ENCODE measurements at places on chromosomes 7 and 10.

- DNase-seq = no peak
These were observed 278.7 kb downstream of the DOCK4 start for GRCh38 chr7:111927353-111928019.

- DNase-seq = no peak
These were observed 56.1 kb downstream of the AUTS2 start for GRCh38 chr7:69654381-69654780.

DNA sequence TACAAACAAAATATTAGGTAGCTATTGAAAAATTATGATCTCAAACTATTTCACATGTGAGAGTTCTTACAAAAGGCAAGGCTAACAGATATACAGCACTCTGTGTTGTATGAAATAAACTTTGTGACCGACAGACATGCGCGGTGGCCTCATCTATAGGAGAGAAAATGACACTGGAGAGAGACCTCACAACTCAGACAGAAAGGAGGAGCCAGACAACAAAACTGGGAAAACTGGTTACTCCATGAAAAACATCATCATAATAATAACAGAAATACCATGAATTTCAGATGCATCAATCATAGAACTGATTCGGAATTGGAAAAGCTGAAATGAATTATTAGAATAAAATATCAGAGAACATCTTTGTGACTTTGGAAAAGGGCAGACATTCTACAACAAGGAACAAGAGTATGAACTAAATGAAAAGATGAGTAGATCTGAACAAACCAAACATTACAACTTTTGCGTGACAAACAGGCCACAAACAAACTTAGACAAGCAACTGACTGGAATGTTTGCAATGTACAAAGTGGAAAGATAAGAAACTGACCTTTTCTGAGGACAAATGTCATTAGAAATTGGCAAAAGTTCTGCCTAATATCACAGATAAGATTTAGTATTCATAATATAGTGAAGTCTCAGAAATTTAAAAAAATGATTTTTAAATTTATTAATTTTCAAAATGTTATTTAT, 69.3 kb downstream of the TNS3 start:
- DNase-seq = no peak

DNA sequence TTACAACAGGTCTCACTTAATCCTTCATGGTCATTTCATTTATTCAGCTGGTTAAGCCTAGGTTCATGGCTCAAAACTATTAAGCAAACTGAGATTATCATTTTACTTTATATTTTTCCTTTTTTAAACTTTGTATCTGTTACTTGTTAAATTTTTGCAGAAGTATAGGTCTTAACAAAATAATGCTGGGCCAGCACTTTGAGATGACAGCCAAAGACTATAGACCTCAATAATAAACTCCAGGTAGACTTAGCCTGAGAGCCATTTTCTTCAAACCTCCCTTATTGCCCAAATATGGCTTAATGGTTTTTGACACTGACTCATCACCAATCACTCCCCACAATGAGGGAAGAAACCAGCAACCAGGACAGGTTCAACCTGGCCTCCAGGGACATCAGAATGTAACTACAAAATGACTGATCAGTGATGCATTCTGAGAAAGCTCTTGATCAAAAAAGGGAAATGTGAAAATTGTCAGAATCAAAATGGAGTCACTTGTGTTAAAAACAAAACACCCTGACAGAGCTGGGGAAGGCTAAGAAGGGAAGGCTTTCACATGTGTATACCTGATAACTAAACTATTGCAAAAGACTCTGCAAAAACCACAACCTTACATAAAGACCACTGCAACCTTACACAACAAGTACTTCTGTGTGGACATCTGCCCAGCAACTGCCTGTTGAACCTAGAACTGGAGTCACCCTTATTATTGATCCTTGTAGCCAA, 2.1 kb upstream of the CCDC126 start:
- DNase-seq = no peak

DNA sequence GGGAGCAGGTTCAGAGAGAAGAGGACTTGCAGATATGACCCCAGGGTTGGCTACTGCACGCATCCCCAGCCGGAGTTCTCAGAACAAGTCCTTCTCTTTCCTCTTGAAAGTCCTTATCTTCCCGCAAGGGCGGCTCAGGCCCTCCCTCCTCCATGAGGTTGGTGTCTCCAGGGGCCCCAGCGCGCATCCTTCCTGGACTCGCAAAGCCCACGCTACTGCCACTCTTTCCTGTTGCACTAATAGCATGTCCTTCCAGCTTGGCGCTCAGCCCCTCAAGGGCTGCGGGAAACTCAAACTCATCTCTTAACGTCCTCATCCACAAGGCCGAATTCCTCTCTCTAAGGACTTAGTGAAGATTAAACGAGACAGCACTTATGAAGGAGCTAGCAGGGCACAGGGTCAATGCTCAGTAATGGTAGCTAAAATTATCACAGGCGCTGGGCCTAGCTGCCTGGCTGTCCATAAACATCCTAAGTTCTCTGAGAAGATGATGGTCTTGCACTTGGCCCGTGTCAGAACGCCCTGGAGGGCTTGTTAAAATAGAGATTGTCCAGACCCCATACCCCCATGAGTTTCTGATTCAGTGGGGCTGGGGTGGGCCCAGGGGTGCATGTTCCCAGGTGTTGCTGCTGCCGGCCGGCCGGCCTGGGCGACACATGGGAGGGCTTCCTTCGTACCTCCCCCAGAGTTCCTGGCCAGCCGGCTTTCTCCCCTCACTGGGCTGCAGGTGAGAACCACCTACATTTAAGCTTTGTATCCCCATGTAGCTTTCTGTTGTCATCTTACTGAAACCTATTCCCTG, 261.4 kb downstream of the COBL start:
- no peak for DNase-seq

DNA sequence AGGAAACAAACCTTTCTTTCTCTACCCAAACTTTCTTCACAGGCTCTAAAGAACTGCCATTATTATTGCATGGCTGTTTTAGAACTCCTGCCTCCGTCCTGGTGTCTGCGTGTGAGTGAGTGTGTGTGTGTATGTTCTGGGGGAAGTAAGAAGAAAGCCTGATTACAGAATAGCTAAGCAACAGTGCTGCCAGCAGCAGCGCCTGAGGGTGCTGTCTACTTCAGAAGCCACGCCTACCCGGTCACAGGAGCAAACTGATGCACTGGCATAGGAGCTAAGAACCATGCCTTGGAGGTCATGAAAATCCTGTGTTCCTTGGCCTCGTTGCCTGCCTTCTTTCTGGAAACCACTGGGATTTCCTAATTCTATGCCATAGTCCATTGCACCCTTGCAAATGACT, 25.2 kb downstream of the LIPK start:
- DNase-seq = no peak

DNA sequence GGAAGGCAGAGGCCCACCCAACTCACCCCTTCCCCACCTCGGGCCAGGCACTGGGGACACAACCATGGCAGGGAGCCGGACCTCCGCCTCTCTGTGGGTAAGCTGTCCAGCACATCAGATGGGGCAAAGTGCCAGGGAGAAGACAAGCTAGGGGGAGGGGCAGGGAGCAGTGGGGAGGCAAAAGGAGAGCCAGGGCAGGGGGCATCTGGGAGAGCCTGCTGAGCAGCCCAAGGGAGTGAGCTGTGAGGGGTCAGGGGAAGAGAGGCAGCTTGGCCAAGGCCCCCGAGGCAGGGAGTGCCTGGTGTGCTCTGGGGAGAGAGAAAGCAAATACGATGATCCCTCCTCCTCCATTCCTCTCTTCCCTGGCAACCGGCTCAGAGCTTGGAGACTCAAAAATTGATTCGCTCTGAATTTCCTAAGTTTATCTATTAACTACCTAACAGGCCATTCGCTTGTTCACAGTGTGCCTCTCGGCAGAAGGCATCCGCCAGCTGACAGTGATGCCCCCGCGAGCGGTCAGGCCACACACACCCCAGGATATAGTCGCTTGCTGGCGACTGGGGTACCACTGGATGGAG, 4.5 kb downstream of the CAMK2B start:
- DNase-seq = no peak

DNA sequence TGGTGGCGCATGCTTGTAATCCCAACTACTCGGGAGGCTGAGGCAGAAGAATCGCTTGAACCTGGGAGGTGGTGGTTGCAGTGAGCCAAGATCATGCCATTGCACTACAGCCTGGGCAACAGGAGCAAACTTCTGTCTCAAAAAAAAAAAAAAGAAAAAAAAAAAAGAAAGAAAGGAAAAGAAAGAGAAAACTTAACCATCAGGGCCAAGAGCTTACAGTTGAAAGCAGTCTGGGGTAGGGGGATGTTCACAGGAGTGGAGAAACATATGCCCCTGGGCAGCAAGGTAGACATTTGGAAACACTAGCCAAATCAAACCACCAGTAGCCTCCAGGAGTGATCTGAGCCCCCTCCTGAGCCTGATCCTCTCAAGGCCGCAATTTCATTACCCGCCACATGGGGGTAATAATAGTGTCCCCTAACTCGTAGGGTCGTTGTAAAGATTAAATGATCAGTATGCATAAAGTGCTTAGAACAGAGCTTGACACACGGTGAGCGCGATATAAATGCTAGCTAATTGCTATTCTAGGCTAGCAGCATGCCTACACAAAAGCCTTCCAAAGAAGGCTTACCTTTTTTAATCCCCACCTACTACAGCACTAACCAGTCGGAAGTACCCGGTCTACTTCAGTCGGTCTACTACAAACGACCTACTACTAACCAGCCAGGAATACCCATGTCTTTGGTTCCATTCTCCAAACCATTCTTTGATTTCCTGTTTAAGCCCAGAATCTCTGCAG, 274.3 kb upstream of the NEBL start:
- no peak for DNase-seq

GRCh38 chr10:51763746-51764145, 64.4 kb upstream of the CSTF2T start:
- no peak for DNase-seq

DNA sequence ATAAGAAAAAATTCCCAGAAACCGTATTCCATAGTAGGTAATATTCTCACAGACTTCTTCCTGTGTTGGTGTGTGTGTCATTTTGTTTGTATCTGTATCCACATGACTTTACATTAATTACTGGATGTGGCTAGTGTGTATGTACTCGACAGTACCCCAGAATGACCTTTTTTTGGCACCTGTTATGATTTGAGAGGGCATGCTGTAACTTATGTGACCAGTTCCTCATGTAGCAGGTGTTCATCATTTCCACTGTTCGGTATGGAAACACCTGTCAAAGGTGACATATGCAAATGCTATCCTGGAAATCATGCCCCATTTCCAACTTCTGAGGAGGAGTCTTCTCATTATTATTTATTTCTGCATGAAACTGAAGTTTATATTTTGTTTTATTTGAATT, 89.3 kb downstream of the ZMYND11 start:
- DNase-seq = no peak

GRCh38 chr10:129966370-129966888, 2.4 kb upstream of the EBF3 start:
- no peak for DNase-seq

DNA sequence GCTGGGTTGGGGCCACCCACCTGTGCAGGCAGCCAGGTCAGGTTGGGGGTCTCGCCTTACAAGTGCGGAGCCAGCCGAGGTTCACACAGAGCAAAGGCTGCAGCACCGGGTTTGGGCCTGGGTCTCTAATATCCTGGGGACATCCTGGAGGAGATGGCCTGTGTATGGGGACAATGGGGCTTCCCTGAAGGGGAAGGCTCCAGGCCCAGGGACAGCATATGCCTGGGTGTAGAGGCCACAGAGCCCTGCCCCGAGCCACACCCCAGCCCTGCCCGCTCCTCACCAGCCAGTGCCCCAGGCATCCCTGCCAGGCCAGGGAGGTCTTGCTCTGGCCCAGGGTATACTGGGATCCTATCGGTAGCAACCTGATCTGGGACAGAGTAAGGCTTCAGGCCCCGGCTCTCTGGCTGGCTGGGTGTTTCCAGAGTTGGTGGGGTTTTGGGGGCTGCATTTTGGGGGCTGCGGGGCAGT, 9.1 kb downstream of the TTYH3 start:
- DNase-seq = no peak

DNA sequence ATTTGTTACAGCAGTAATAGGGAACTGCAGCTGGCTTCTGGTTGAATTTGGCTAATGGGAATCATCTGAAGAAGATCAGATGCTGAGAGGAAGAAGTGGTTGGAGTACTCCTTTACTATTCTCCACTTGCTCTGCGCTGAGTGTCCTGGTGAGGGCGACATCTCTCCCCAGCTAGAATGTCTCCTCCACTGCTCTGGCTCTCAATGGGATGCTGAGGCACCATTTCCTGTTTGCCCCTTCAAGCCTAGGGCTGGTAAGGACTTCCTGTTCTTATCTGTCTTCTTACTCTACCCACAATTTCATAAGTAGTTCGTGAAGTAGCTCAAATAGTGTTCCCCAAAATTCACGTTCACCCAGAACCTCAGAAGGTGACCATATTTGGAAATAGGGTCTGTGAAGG, 43.2 kb upstream of the TES start:
- no peak for DNase-seq

DNA sequence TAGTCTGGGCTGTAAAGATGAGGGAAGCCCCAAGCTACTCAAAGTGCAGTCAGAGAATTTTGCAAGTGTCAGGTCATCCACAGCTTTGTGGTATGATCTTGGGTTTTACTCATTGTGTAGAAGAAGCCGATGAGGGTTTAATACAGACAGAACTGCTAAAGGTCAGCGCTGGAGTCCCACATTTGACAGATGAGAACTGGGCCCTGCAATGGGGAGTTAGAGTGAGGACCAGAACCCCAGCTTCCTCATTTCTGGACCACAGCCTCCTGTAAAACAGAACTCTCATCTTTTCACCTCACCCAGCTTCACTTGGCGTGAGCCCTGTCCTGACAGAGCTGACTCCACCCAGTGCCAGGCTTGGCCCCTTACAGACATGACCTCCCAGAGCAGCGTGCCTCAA, 20.1 kb downstream of the LRRC20 start:
- no peak for DNase-seq

- no peak for DNase-seq
These were observed 27.5 kb downstream of the VIM start for GRCh38 chr10:17255512-17255911.

- no peak for DNase-seq
These were observed 606.0 kb upstream of the GHITM start for GRCh38 chr10:83533290-83533689.

GRCh38 chr7:126804604-126805003, 448.1 kb downstream of the GRM8 start:
- DNase-seq = no peak

GRCh38 chr7:102917436-102918353, 4.9 kb downstream of the LRRC17 start:
- DNase-seq = no peak

GRCh38 chr7:138887085-138887710, 89.2 kb upstream of the ATP6V0A4 start:
- DNase-seq = no peak

GRCh38 chr7:122438492-122438891, 133.9 kb upstream of the FEZF1 start:
- no peak for DNase-seq
